Fibroblast of skin of scalp (primary cell): ENCODE measurements at places on chromosomes 2 and 18.

DNA sequence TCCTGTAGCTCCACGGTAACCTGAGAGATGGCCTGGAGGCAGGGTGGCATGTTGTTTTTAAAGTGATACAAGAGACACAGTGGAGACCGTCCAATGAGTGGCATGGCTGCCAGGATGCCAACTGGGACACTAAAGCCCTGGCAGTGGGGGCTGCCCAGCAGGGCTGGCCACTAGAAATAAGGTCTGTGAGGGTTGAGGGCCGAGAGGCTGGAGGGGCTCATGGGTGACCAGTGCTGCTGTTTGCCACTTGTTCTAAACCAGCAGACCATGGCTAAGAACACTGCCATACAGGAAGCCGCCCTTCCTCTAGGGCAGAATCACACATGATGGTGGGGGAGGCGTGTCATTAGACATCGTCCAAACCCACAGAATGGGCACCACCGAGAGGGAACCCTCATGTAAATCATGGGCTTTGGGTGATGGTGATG lies 71.9 kb downstream of the ALPK2 start:
- no peak for DNase-seq

DNA sequence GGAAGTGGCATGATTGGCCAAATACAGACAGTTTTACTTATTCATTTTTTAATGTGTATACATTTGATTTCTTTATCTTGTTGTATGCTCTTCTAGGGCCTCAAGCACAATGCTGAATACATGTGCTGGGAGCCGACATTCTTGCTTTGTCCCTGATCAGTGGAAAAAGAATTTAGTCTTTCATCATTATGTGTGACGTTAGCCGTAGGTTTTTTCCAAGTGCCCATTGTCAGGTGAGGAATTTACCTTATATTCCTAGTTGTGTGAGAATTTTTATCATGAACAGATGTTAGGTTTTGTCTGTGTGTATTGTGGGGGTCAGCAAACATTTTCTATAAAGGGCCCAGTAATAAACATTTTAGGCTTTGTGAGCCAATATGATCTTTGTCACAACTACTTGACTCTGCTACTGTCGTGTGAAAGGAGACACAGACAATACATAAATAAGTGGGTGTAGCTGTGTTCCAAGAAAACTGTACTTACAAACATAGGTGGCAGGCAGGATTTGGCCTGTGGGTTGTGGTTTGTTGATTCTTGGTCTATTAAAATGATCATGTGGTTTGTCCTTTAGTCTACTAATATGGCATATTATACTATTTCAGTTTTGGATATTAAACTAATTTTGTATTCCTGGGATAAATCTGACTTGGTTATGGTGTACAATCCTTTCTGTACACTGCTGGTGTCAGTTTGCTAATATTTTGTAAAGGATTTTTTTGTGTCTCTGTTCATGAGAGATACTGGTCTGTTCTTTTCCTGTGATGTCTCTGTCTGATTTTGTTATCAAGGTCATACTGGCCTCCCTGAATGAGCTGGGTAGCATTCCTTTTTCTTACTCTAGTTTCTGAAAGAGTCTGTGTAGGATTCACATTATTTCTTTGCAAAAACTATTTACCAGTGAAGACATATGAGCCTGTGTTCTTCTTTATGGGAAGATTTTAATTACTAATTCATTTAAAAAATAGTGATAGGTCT lies 132.2 kb upstream of the SMAD7 start:
- no peak for DNase-seq

DNA sequence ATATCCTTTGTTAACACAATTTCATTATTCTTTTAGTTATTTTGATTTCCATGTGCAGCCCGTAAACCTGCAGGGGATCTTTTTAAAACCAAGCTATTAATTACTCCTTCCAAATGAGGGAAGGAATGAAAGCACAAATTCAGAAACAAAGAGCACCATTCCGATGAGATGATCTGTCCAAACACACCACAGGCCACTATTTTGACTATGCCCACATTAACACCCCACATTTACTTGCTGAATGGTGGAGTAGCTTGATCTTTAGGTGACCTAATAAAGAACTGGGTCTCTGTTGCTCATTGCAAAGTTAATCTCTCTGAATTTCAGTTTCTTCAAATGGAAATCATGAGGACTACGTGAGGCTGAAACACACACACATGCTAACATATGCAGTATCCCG lies 218.0 kb downstream of the IRS1 start:
- peak; percentile 30 for DNase-seq

DNA sequence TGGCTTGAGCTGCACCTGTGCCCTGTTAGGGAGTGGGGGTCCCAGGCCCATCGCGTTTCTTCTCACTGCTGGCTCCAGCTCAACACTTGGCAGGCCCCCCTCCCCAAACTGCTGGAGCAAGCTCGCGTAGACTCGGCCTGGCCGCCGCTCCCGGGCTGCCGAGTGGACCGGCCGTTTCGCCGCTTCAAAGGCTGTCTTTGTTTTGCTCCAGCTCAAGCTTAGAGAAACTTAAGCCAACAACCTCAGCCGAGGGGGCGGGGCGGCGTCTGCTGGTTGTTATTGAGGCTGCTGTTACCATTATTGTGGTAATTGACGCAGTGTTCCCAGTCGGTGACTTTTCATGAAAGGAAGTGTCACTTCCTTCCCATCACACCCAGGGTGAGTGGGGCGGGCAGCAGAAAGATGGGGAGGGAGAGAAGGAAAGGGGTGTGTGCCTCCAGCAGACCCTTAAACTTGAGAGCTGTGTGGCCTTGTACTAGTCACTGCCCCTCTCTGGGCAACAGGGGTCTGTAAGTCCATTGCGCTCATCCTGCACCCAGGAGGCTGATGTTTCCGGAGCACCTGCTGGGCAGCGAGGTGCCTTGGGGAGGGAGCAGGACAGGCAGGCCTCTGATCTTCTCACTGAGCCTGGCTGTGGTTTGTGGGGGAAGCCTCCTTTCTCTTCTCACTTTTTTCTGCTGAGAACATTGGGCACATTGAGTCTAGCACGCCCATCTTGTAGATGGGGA lies 2.1 kb downstream of the ARID5A start:
- DNase-seq: no peak

- DNase-seq: peak; percentile 60
Measured at GRCh38 chr18:6714010-6714409, 15.5 kb upstream of the ARHGAP28 start.

DNA sequence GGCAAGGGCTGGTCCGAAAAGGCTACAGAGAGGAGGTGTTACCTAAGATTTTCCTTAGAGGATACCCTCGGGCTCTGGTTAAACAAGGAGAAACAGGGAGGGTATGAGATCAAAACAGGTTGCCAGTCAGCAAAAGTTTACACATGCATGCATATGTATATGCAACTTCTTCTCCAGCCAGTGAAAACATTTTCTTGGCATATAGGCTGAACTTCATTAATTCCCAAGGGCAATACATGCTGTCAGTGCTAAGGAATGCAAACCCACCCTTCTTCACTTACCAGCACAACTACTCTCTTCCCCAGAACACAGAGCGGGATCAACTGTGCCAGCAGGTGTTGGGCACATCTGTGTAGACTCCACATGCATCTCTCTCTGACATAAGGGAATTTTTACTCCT lies 176.0 kb downstream of the GFPT1 start:
- peak; percentile 61 for DNase-seq

DNA sequence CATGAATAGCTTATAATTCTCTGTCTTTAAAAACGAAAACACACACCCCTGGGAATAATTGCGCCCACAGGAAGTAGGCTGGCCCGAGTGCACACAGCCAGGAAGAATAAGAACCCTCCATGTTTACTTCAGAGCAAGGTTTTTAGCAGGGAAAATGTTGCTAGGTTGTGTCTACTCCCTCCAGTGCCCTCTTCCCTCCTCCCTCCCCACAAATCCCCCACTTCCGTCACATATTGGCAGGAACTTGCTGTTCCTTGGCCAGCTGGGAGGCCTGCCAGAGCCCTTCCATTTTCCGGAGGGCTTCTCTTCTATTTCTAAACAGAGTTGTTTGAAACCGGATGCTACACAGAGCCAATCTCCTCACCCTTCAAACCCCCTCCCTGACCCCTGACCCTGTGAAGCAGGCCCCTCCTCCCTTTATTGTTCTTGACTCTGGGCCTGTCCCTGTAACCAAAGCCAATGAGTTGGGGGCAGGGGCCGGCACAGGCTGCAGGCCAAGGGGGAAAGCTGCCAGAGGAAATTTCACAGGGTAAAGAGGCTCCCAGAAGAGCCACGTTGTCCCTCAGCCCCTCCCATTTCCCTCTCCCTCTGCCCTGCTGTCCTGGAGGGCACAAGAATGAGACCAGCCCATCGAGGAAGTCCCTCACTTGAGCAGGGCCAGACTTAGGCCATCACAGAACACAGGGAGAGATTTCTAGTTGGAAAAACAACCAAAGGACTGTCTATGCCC lies 49.8 kb upstream of the LGALSL start:
- DNase-seq: peak; percentile 73

DNA sequence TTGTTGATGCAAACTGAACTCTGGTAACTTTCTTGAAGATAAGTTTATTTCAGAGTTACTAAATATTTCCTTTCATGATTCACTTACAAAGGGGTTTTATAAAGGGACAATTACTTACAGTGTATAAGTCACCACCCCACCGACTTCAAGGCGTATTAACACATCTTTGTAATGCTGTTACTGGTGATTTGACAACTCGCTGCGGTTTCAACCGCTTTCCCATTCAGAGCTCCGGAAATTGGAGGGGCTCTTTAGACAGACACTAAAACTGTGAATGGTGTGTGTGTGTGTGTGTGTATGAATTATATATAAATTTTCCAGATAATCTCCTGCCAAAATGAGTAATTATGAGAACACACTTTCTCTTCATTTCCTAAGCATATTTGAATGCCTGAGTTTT lies 4.9 kb downstream of the TM4SF20 start:
- peak; percentile 41 for DNase-seq

GRCh38 chr2:118686346-118686745 lies 161.1 kb downstream of the EN1 start:
- peak; percentile 60 for DNase-seq

DNA sequence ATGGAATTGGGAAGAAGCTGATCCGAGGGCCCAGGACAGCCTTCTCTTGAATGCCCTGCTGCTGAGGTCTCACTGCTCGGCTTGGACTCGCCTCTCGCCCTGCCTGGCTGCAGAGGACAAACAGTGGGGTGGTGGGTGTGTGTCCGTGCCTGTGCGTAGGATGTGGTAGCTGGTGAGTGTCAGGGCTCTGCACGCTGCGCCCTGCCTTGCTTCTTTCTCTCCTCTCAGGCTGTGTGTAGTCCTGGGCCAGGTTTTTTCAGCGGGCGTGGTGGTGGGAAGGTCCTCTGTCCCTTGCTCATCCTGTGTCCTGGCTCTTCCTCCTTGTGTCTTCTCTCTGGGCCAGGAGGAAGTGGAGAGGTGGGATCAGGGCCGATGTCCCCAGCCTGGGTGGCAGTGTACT lies 44.8 kb downstream of the RRM2 start:
- no peak for DNase-seq

DNA sequence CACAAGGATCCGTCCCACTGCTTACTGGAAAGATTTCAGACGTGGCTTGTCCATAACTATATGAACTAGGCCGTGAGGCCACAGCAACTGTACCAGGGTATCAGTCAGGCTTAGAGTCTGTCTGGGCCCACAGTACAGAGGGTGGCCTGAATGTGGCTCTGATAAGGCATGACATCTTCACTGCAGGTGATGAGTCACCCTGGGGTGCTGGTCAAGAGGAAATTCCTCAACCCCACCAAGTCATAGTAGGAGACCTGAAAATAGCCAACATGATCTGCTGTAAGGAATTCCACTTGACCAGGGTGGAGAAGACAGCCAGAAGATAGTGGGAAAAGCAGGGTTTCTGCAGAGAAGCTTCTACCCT lies 107.7 kb downstream of the INHBB start:
- peak; percentile 29 for DNase-seq

GRCh38 chr2:192886636-192887035 lies 691.9 kb upstream of the TMEFF2 start:
- DNase-seq: no peak

DNA sequence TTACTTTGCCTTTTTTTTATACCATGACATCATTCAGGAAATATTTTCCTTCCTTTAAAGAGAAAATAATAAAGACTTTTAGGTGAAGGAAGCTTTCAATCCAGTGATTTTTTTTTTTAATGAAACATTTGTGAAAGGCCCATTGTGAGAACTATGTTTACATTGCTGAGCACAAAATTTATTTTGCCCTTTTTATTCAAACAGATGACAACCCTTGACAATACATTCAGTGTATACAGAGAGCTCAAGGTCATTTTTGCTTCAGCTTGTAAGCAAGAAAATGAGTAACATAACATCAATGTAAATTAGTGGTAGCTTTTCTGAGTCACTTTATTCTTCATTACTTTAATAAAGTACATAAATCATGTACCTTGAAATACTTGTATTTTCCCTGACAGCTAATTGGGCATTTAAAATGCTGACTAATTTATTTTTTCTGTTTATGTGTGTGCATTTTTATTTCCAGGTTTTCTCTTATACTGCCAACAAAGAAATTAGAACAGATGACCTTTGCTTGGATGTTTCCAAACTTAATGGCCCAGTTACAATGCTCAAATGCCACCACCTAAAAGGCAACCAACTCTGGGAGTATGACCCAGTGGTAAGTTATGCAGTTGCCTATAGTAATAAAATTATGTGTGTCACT lies 121.6 kb downstream of the GALNT1 start:
- no peak for DNase-seq

DNA sequence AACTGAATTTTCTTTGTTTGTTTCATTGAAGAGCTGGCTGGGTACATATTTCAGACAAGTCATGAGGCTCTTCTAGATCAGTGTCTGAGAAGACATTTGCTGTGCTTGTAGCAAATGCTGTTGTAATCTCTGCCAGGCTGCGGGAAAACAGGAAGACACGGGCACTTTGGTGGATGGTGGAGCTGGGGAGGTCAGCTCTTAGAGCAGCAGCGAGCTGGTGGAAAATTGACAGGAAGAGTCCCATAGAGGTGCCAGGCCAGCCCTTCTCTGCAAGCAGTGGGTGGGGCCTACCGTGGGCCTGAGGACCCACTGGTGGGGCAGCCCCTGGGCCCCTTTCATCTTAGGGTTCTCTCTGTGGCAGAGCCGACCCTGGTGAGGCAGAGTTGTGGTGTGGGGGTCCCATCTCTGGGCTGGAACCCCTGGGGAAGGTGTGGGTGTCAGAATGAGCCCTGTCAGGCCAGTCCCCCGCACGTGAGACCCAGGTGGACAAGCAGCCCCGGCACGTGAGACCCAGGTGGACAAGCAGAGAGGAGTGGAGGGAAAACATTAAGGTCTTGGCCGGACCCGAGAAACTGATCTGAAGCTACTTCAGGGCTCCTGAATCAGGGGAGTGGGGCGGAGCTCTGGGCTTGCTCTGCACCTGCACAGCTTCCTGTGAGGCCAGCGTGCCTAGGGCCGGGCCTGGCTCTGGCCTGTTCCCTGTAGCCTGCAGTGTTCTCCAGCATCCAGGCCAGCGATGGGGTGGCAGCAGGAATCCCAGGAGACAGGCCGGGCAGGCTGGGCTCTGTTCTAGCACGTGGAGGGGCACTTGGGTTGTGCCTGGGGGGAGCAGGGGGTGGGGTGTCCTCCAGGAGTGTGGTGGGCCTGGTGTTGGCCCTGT lies 273.5 kb upstream of the HDAC4 start:
- DNase-seq: no peak

GRCh38 chr2:221449406-221449805 lies 122.7 kb downstream of the EPHA4 start:
- DNase-seq: no peak

- no peak for DNase-seq
Measured at GRCh38 chr2:117828870-117829269, 14.4 kb downstream of the DDX18 start.
